Motor neuron (in vitro differentiated cells): ENCODE measurements at places on chromosomes 1 and 21.

DNA sequence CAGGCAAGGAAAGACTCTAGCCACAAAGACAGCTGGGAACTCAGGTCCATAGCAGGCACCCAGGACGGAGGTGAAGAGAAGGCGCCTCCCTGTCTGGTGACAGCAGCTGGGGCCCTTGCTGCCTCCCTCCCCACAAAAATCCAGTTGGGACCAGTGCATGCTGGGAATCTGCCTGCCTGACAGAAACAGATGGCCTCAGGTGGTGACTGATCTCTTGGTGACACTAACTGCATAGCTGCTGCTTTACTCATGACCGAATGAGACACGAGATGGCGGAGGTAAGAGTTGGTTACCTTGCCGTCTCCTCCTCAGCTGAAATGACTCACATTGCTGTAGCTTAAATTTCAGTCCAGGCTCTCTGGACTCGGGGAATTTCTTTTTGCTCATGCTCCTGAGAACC lies 130.3 kb downstream of the FGGY start:
- peak; percentile 44 for ATAC-seq

- peak; percentile 48 for ATAC-seq
Observed at GRCh38 chr1:35717911-35718476, 690 bp downstream of the C1orf216 start.

GRCh38 chr1:93817819-93818569 lies 61.0 kb downstream of the DNTTIP2 start:
- ATAC-seq: no peak

GRCh38 chr1:23148084-23148483 lies 20.6 kb downstream of the LUZP1 start:
- no peak for ATAC-seq

DNA sequence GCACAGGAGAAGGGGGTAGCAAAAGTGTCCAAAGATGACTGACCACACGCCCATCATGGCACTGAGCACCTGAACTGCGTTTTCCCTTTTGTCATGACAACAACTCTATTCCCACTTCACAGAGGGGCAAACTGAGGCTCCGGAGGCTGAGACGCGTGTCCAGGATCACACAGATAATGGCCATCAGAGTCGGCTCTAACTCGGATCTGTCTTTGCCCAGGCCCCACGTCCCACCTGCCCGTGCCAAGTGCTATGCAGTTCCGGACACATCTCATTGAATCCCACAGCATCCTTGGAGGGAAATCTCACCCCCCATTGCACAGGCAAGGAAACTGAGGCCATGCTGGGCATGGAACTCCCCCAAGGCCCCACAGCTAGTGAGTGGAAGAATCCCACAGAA lies 62.1 kb downstream of the MATN1 start:
- ATAC-seq: no peak

- no peak for ATAC-seq
Observed at GRCh38 chr1:245578308-245578707, 423.5 kb downstream of the KIF26B start.

DNA sequence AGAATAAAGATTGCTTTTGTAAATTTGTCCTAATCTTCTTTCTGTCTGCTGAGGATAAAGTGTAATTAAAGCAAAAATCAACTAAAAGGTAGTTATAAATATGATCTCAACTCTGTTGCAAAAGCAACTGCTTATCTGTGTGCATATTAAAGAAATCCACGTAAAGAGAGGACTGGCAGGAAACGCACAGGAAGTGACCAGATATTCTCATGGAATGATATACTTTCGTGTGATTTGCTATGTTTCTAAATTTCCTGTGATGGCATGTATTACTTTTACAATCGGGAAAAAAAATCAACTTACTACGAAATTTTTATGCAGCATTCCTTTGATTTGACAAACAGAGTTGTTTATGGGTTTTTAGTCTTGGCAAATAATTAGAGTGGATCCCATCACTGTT lies 75.4 kb downstream of the RGS2 start:
- no peak for ATAC-seq

DNA sequence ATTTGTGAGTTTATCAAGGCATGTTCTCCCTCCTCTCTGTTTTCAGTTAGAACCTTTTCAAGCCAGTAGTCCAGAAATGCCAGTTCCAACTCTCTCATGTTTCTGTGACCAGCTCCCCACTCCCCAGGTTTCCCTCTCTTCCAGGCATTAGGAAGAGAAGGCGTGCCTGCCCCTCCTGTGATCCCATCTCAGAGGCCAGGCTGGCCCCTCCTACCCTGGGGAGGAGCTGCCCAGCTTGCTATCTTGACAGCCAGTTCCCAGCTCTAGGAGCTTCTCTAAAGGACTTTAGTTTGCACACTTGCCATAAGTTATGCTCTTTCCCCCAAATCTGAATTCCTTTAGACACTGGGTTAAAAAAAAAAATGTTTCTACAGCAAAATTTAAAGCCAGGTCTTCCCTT lies 8.9 kb downstream of the HYI start:
- ATAC-seq: no peak

- peak; percentile 72 for ATAC-seq
Observed at GRCh38 chr1:15245593-15246360, 1.2 kb upstream of the FHAD1 start.

DNA sequence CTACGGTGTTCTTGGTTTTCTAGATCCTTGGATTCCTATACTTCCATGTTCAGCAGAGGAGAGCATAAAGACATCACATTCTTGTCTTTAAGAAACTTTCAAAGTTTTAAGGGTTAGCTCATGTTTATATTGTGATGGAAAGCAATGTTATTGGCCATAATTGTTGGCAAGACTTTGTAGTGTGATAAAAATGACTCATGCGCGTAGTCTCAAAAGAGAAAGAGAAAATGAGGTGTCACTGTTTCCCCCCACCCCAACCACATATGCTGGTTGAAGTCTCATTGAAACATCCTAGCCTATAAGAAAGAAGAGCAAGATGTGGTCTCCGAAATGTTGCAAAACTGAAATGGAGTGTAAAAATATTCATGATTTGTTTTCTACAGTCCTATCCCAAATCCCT lies 348.8 kb downstream of the PTBP2 start:
- no peak for ATAC-seq

- ATAC-seq: peak; percentile 76
Observed at GRCh38 chr1:5509664-5510452, 482.4 kb downstream of the NPHP4 start.

GRCh38 chr1:119948342-119949214 lies 52.3 kb upstream of the ADAM30 start:
- ATAC-seq: peak; percentile 93

DNA sequence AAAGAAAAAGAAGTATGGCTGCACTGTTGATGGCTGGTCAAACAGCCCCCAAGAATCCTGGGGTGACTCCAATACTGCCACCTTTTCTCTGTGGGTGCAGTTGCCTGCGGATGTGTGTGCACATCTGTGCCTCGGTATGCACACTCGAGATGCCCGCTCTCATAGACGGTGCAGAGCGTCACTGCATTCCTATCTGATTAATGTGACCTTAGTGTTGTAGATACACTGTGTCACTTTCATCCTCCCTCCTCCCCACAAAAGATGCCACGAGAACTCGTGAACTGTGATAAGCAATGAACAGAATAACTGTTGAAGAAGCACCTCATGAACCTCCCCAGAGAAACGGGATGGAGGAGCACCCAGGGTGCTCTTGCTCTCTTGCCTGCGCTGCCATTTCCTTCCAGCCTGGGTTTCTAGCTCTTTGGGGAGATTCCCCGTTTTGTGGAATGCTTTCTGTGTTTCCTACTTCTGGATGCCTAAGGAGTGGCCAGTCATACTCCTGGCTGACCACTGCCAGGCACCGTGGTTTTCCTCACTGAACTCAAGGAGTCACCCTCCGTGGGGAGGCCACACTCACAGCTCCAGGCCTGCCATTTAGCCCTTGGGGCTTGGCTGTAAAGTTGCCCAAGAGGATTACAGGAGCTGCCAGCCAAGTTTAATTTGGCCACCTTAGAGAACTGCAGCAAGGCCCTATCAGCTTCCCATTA lies 32.0 kb downstream of the NTPCR start:
- ATAC-seq: no peak

DNA sequence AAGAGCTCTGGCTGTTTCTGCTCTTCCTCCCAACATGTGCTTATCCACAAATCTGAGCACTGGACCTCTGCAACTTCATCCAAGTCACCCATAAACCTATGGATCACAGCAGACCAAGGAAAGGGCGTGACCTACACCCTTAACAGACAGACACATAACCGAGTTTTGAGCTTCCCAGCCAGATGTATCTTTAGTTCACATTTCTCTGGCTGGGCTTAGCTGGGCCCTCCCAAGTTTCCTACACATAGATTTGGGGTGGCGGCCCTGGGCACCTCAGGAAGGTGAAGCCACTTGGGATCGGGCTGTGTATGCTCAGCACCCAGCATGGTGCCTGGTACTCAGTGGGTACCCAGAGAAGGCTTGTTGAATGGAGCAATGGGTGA lies 26.4 kb downstream of the FAAH start:
- no peak for ATAC-seq

DNA sequence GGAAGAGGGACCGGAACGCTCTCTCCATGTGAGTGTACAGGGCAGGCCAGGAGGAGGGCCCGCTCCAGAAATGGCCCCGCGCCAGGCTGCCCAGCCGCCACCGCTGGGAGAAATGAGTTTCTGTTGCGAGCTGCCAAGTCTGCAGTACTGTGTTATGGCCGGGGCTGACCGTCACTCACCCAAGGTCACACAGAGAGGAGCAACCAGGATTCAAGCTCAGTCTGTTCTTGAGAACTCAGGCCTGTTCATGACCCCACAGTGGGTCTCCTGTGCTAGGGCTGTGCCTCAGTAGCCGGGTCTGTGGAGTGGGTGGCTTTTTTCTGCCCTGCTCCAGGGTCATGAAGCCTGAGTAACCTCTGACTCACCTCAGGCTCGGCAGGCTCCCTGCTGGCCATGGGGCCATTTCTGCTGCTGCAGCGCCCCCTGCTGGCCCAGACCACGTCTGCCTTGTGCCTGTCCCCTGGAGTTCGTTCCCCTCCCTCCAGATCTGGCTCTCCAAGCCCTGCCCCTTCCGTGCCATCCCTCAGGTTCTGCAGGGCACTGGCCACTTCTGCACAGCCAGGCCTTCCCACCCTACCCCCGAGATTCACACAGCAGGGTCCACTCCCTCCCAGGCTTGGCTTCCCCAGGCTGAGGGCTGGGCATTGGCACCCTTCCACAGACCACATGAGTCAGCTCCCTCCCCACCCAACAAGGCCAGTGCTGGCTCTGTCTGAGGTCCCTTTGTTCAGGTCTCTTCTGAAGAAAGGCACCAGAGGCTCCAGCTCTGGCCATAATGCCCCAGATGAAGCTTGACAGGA lies 51.8 kb downstream of the EDN2 start:
- peak; percentile 83 for ATAC-seq

GRCh38 chr21:28991861-28992525 lies 684 bp downstream of the LTN1 start:
- ATAC-seq: no peak

DNA sequence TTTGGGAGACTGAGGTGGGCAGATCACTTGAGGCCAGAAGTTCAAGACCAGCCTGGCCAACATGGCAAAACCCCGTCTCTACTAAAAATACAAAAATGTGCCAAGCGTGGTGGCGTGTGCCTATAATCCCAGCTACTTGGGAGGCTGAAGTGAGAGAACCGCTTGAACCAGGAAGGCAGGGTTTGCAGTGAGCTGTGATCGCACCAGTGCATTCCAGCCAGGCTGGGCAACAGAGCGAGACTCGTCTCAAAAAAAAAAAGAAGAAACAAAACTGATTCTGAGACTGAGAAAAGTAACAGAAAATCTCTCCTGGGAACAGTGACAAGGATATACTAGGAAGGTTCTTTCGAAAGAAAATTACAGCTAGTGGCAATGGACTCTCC lies 20.9 kb downstream of the USP48 start:
- no peak for ATAC-seq

GRCh38 chr1:204207136-204207616 lies 6.6 kb downstream of the GOLT1A start:
- ATAC-seq: peak; percentile 95

DNA sequence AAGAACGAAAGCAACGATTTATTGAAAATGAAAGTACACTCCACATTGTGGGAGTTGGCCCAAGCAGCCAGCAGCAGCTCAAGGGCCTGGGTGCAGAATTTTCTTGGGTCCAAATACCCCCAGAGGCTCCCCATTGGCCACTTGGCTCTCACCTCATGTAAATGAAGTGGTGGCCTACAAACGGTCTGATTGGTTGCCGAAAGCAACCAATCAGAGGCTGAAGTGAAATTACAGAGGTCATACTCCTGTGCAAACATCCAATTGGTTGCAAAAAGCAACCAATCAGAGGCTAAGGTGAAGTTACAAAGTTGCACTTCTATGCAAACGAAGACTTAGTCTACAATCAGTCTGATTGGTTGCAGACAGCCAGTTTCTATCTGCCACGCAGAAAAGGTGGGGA lies 31.9 kb downstream of the FAM163A start:
- ATAC-seq: no peak

DNA sequence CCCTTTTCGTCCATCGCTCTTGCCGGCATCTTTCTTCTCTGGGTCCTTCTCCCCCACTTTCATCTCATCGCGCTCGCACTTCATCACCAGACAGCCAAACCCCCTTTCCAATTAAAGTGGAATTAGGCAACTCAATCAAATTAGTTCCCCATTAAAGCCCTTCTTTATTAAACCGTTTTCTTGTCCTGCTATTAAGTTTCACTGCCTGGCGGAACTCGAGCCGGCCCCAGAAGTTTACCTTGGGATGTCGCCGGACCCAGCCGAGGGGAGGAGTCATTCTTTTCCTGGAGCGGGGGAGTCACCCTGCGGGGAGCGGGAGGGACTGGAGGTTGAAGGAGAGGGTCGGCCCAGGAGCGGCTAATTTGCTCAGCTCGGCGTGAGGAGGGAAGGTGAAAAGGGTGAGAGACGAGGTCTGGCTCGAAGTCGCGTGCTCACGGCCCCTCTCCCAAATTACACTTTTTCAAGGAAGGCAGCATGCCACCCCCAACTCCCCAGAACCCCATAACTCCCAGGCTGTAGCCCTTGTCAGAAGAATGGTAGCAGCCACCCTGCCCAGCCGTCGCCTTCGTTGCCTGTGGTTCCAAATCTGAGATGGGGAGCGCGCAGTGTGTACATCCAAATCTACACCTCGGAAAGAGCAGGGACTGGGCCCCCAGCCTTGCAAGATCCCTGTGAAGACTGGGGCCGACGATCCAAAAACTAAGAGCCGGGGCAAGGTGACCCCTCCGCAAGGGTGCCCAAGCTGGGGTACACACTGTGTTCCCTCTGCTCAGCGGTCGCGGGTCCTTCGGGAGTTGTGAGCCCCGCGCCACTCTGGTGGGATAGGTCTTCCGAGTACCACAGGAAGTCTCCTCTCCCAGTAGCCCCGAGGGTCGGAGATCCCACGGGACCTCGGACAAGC lies 6.4 kb downstream of the DMRTA2 start:
- ATAC-seq: no peak

GRCh38 chr1:85374160-85374559 lies 90.8 kb downstream of the DDAH1 start:
- ATAC-seq: no peak

- ATAC-seq: no peak
Observed at GRCh38 chr1:168939110-168939946, 167.2 kb upstream of the ATP1B1 start.

GRCh38 chr1:214537219-214537618 lies 14.2 kb downstream of the PTPN14 start:
- no peak for ATAC-seq

- no peak for ATAC-seq
Observed at GRCh38 chr1:245131026-245131393, 23.8 kb upstream of the KIF26B start.

- no peak for ATAC-seq
Observed at GRCh38 chr1:62800281-62800680, 16.3 kb downstream of the ATG4C start.

- ATAC-seq: peak; percentile 45
Observed at GRCh38 chr1:76337542-76338219, 263.1 kb downstream of the ST6GALNAC3 start.
